Activated B cell treated with CpG ODN at 0.5 μM for 24 hours (primary cell): ENCODE measurements at places on chromosomes 11 and 22.

DNA sequence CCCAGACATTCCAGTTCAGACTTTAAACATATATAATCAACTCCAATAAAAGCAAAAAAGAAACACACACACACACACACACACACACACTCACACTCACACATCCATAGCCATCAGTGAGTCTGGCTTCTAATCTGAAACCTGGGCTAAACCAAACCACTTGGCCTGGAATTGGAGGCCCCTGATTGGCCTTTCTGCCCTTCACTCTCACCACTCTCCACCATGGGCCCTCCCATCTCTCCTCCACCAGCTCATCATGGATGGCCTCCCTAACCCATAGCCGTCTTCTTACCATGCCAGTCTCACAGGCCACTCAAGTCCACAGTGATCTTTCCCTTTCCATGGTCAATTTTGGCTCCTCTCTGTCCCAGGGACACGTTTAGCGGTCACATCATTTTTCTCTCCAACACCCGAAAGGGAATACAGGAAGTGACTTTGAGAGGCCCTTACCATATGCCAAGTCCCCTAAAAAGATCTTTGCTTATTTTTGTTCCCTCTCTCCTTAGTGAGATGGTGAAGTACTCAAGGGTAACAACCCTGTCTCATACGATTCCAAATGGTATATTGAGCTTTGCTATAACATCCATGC lies 66.6 kb downstream of the ENDOD1 start:
- H3K4me3 ChIP-seq = no peak overlapping the region
- H3K4me1 ChIP-seq = peaks cover 32% of the 10 kb centered on the region
- peaks cover 2% of the 10 kb centered on the region for H3K36me3 ChIP-seq
- DNase-seq = no peak
- H3K27ac ChIP-seq = no peak overlapping the region

GRCh38 chr11:113831314-113831713 lies 44.1 kb downstream of the USP28 start:
- H3K27me3 ChIP-seq = no peaks in the 10 kb centered on the region
- peaks cover 31% of the 10 kb centered on the region for H3K4me1 ChIP-seq

GRCh38 chr11:35554491-35555437 lies 29.3 kb upstream of the PAMR1 start:
- H3K27me3 ChIP-seq = peaks cover 10% of the 10 kb centered on the region
- no peak overlapping the region for H3K27ac ChIP-seq
- no peaks in the 10 kb centered on the region for H3K4me1 ChIP-seq
- no peaks in the 10 kb centered on the region for H3K36me3 ChIP-seq

GRCh38 chr22:30249049-30250038 lies 2.8 kb upstream of the LIF start:
- H3K4me1 ChIP-seq = peaks cover 14% of the 10 kb centered on the region
- H3K36me3 ChIP-seq = no peaks in the 10 kb centered on the region
- no peak for DNase-seq
- peaks cover 38% of the 10 kb centered on the region for H3K27me3 ChIP-seq
- no peak overlapping the region for H3K4me3 ChIP-seq

GRCh38 chr11:115961159-115962003 lies 457.2 kb upstream of the CADM1 start:
- H3K27ac ChIP-seq = no peak overlapping the region
- peaks cover 2% of the 10 kb centered on the region for H3K27me3 ChIP-seq
- no peak overlapping the region for H3K4me3 ChIP-seq
- H3K4me1 ChIP-seq = no peaks in the 10 kb centered on the region

GRCh38 chr11:118627566-118627965 lies 20.2 kb downstream of the PHLDB1 start:
- no peaks in the 10 kb centered on the region for H3K36me3 ChIP-seq
- no peaks in the 10 kb centered on the region for H3K4me1 ChIP-seq
- H3K27ac ChIP-seq = no peak overlapping the region
- no peak overlapping the region for H3K4me3 ChIP-seq
- H3K27me3 ChIP-seq = no peaks in the 10 kb centered on the region

DNA sequence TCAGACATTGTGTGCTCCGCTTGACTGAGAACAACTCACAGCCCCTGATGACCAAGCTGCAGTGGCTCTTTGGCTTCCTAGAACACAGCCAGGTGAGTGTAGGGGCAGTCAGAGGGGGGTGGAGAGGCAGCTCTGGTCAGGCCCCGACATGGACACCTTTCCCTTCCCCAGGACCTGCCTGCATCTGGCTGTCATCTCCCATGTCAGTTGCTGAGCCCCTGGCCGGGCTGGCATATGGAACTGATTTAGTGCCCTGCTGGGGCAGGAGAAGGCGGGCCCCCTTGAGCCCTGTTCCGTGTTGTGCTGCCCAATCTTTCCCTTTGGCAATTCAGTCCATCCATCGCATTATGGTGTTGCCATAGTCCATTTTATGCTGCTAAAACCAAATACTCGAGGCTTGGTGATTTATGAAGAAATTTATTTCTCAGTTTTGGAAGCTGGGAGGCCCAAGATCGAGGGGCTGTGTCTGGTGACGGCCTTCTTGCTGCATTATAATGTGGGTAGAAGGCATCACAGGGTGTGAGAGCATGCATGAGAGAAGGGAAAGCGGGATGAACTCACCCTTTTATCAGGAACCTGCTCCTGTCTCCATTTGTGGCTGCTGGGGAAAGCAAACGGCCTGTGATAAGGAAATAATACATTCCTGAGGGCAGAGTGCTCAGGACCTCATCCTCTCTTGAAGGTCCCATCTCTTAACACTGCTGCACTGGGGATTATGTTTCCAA lies 19.0 kb downstream of the USP35 start:
- DNase-seq = no peak
- no peak overlapping the region for H3K4me3 ChIP-seq
- peaks cover 5% of the 10 kb centered on the region for H3K36me3 ChIP-seq
- no peaks in the 10 kb centered on the region for H3K27me3 ChIP-seq
- peaks cover 6% of the 10 kb centered on the region for H3K4me1 ChIP-seq

DNA sequence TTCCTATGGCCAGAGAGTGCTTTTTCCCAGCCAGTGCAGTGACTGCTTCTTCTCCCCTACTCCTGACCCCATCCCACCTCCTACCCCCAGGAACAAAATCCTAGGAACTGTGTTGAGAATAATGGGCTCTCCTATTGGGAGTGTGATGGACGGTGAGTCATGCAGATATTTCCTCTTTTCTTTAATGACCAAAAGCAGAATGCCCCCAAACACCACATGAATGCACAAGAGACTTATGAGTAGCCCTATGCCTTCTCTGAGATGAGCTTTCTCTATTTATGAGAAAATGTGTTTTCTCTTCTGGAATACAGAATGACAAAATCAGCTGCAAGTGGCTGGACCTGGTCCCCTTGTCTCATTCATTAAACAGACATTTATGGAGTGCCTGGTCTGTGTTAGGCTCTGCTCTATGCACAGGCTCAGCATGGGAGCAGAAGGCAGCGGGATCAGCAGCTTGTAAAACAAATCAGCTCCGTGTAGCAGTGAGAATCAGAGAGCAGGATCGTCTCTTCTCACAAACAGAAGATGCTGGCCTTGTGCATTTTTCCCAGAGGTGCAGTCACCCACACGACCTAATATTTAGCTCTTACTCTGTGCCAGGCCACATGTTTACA lies 47.5 kb upstream of the GALNT18 start:
- H3K27me3 ChIP-seq = peaks cover 18% of the 10 kb centered on the region
- H3K36me3 ChIP-seq = no peaks in the 10 kb centered on the region

GRCh38 chr11:131809203-131809918 lies 438.9 kb downstream of the NTM start:
- H3K36me3 ChIP-seq = no peaks in the 10 kb centered on the region
- no peak for DNase-seq
